ENCODE measurements at places on chromosomes 7 and 10.

DNA sequence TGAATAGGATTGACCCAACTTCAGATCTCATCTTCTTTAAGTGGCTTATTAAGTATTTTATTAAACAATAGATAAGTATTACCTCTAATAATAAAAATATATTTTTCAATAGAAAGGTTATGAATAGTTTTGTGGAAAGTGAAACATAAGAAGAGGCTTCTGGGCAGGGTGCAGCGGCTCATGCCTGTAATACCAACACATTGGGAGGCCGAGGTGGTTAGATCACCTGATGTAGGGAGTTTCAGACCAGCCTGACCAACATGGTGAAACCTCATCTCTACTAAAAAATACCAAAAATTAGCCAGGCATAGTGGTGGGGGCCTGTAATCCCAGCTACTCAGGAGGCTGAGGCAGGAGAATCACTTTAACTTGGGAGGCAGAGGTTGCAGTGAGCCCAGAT is 26.5 kb downstream of the GPR85 start:
- no peak for DNase-seq

DNA sequence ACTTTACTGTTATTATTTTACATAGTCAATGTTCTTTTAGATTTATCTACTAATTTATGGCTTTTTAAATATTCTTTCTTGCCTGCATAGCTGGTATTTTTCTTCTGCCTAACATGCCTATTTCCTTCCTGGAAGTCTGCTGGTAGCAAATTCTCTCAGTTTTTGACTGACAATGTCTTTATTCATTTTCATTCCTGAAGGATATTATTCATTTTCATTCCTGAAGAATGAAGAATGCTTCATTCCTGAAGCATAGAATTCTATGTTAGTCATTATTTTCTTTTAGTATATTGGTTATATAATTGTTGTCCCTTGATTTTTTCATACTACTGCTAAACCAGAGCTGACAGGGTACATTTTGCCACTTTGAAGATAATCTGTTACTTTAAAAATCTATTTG is 41.8 kb downstream of the TMEM168 start:
- DNase-seq, result no peak

DNA sequence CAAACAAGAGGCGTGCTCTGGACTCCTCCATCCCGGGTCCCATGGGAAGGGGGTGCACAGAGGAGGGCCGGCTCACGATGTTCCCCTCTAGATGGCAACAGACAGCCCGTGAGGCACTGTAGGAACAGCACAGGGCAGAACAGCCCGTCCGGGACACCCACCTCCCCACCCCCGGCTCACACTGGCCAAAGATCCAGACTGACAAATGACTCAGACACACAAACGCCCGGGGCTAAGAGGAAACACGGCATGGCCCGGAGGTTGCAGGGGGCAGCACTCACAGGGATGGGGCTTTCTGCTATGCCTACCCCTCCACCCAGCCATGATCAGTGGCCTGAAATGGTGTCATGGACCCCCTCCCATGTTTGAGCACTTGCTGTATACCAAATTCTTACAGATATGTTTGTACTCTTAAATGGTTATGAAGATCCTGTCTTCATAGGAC is 4.9 kb upstream of the ELN start:
- DNase-seq, result peak; percentile 87

DNA sequence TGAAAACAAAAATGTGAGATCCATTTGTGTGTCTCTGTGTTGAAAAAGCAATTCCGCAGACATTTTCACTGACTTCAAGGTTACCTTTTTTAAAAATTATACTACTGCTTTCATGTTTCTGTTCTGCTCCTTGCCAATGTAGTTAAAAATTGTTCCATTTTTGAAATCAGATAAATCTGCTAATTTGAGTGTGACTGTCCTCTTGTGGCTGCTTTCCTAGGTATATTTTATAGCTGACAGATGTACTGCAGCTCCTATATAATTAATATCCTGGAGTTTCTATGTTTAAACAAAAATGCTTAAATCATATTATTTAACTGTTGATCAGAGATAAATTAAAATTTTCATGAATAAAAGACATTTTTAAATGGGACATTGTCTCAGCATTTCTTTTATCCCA is 177.6 kb upstream of the LRRTM3 start:
- DNase-seq, result no peak

Measured in H54 (cell line).